Naive B cell (primary cell): ENCODE measurements at places on chromosomes 12 and 14.

DNA sequence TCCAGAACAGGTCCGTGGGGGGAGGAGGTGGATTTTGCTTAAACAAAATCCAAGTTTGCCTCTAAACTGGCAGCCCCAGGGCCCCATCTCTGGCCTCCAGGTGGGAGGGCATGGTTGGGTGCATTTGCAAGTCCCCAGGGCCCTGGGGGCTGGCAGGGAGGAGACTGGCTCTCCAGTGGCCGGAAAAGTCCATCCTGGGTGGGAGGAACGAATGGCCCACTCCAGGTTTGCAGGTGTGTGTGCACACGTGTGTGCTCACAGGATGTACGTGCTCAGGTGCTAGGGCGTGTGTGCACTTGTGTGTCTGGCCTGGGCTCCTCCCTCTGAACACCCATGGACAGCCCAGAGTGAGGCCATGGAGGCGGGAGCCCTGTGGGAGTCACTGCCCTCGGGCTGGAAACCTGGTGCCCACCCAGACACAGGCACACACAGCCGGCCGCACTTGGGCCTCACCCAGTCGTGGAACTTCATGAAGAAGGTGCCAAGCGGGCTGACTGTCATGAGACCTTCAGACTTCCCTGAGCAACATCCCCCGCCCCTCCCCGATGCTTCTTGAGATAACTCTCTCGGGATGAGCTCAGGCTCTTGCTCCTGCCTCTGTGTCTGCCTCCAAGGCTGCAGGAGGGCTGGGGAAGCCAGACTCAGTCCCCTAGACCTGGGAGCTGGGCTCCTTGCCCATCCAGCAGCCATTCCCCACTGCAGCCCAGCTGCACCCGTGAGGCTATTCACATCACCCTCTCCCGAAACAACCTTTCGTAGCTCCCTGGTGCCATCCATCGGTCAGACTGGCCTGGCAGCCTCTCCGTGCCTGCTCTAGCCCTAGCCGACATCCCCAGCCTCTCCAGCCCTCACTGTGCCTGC is 9.4 kb downstream of the AHNAK2 start:
- DNase-seq = no peak

DNA sequence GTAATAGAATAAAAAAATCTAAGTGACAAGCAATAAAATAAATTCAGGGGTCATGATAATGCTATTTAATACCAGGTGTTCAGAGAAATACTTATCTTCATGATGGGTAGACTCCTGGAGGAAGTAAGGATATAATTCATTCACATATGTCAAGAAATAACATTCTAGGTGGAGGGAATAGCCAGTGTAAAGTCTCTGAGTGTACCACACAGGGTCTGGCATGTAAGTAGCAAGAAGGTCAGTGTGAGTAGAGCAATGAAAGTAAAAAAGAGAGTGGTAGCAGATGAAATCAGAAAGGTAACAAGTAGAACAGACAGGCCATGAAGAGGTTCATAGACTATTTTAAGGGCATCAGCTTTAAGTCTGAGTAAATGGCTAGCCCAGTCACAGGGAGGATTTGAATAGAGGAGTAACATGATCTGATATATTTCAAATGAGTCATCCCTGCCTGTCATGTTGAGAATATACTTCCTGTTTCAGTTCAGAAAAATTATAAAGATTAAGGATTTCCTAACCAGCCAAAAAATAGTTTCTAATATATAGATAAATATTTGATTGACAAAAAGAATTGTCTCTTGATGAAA is 519.9 kb downstream of the C12orf50 start:
- no peak for DNase-seq

DNA sequence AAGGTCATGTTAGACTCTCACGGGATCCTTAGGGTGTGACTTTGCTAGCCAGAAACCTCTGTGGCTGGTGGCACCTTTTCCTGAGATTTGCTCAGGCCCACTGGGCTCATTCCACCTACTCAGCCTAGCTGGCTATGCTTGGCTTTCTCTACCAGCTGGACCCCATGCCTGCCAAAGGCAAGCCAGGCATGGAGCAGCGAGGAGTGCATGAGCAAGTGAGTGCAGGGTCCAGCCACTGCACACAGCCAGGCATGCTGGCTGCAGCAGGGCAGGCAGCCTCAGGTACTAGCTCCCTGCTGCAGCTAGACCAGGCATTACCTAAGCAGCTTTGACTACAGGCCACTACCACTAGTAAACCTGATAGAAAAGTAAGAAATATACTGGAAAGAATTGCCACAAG is 29.7 kb upstream of the PAPLN start:
- DNase-seq = no peak

GRCh38 chr12:124537525-124538193 is 29.8 kb downstream of the NCOR2 start:
- DNase-seq = no peak

GRCh38 chr14:32597771-32598170 is 268.7 kb downstream of the AKAP6 start:
- no peak for DNase-seq

- no peak for DNase-seq
Measured at GRCh38 chr12:123490089-123490488, 32.1 kb downstream of the SNRNP35 start.

GRCh38 chr14:35252451-35252868 is 39.7 kb upstream of the PSMA6 start:
- no peak for DNase-seq

DNA sequence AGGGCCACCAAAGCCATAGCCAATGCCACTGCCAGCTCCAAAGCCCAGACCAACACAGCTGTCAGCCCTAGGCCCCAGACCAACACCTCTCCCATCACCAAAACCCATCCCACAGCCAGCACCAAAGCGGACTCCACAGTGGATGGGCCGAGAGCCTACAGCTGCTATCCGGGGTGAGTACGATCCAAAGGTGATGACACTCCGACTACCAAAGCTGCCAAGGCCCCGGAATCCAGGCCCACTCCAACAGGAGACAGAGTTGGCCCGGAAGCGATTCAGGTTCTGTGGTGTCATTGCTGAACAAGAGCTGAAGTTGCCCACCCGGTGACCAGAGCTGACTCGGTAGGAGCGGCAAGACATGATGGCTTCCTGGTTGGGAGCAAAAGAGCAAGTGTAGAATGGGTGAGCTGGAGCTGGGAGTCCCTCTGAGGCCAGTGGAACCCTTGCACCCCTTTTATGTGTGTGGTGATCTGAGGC is at the start of gene KRT84:
KRT84 (minus strand) TSS at position 427 of the 477 bp plus-strand sequence; CDS start at position 360, 67 bp downstream.
- no peak for DNase-seq

- no peak for DNase-seq
Measured at GRCh38 chr12:107478881-107479280, 206.7 kb upstream of the PWP1 start.
